T-helper 17 cell (primary cell): ENCODE measurements at places on chromosomes 12 and 14.

- no peak for DNase-seq
Observed at GRCh38 chr12:47885012-47885501, 19.7 kb downstream of the VDR start.

DNA sequence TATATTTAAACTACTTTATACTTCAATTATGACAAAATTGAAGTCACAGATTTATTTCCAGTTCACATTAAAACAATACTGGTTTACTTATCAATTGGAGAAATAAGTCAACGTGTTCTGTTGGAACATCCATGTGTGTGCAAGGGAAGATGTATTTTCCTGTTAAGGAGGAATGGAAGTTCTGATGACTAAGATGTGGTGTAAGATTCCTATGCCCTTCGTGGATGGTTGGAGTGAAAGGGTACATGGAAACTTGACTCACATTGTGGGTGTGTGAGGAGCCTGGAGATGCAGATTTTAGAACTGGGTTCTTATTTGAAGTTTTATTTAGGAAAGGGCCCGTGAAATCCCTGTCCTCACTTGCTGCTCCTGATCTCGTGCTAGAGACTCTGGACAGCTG, 95.3 kb downstream of the CATSPERB start:
- DNase-seq = no peak

- no peak for DNase-seq
Observed at GRCh38 chr12:110849221-110849620, 2.4 kb downstream of the CCDC63 start.

- no peak for DNase-seq
Observed at GRCh38 chr12:11875414-11875935, 195.3 kb upstream of the BCL2L14 start.

DNA sequence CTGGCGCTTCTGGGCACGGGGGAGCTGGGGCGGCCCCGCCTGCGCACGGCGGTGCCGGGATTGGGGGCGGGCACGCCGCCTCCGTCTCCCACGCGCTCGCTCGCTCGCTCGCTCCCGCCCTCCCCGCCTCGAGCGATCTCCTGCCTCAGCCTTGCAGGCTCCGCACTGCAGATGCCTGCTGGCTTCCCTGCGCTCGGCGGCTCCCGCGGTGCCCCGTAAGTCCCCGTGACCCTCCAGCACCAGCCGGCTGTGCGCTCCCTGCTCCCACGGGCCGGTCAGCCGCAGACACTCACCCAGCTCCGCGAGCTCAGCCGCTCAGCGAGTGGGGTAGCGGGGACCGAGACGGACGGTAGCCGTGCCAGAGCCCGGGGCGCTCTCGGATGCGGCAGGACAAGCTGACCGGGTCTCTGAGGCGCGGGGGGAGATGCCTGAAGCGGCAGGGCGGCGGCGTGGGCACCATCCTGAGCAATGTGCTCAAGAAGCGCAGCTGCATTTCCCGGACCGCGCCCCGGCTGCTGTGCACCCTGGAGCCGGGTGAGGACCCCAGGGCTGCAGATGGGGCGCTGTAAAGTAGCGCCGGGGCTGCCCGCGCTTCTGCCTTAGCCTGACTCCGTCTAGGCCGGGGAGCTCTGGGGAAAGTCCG, at the start of gene TBC1D30:
TSS of gene TBC1D30 (plus strand) at position 148 of the 643 bp plus-strand sequence. CDS start at position 381, 233 bp downstream.
- DNase-seq = no peak

DNA sequence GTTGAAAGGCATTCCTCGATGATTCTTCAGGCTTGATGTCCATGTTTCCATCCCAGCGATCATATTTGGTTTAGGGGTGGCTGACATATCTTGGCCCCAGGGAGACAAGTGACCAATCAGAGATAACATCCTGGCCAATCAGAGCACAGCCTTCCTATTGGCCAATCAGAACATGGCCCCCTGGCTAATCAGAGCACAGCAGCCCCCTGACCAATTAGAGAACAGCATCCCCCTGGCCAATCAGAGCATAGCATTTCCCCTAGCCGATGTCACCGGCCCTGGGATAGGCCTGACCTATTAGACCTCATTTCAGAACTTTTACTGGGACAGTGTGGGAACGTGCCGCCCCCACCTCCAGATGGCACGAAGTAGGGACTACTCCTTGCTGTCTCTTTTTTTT, 182.2 kb downstream of the AACS start:
- DNase-seq = no peak
